ENCODE measurements at places on chromosomes 6 and 20.
A peak's percentile ranks its signal among the peaks of the same experiment; 100 is the strongest.

DNA sequence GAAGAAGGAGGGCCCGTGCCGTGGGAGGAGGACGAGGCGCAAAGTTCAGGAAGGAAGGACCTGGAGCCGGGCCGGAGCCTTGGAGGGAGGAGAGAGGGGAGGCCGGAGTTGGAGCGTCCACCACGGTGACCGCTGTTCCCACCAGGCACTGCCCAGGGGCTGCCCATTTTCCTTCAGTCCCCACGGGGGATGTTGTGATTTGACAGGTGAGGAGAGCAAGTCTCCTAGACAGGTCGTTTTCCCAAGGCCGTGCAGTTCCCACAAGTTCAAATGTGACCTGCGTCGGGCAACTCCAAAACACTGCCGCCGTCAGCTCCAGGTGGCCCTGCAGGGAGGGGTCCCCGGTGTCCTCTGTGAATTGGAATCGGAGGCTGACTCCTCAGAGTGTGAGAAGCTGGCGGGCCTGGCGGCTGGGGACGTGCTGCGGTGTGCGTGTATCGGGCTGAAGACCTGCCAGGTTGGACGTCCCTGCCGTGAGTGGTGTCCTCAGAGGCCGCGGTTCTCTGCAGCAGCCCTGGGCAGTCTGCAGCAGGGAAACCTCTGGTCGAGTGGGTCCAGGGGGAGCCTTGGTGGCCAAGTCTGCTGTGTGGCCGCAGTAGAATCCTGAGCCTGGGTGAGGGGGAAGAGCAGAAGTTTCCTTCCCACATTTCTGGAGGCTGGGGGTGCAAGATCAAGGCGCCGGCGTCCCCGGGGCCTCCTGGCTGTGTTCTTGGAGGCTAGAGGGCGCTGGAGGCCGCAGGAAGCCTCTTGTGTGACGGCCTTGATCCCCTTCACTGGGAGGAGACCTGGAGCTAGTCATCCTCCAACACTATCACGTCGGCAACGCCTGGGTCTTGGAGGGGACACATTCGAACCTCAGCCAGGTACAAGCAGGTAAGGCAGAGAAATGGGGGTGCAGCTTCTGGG is 115.1 kb upstream of the FRMD1 start:
- peak; percentile 9 for DNase-seq

GRCh38 chr20:8589956-8590355 is 457.9 kb downstream of the PLCB1 start:
- no peak for DNase-seq

- DNase-seq, result no peak
Measured at GRCh38 chr6:70507161-70507560, 59.6 kb upstream of the SDHAF4 start.

DNA sequence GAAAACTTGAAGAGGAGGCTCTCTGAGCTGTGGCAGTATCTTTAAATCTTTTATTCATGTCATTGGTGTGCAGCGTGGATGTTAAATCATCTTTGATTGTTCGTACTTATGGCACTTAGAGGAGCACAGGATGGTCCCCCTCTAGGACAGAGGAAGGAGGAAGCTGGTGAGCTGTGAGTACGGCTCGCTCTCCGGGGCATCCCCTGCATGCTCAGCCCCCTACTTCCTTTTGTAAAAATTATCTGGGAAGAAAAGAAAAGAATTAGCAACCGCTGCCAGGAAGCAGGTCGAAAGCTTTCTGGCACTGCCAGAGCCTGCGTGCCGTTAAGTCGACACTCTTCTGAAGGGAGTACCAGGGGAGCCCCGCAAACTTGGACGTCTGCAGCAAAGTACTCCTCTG is 158.5 kb downstream of the SYNDIG1 start:
- DNase-seq, result no peak

GRCh38 chr6:13918686-13919250 is 6.0 kb upstream of the RNF182 start:
- no peak for DNase-seq

- no peak for DNase-seq
Measured at GRCh38 chr6:132797951-132798868, at the start of gene SLC18B1. Gene SLC18B1 (minus strand): TSS chr6:132798637. CDS start chr6:132798456, 181 bp downstream.

- DNase-seq, result no peak
Measured at GRCh38 chr6:70125602-70126001, 177.3 kb downstream of the COL9A1 start.

- no peak for DNase-seq
Measured at GRCh38 chr6:32173051-32173727, 2.7 kb downstream of the AGPAT1 start.

DNA sequence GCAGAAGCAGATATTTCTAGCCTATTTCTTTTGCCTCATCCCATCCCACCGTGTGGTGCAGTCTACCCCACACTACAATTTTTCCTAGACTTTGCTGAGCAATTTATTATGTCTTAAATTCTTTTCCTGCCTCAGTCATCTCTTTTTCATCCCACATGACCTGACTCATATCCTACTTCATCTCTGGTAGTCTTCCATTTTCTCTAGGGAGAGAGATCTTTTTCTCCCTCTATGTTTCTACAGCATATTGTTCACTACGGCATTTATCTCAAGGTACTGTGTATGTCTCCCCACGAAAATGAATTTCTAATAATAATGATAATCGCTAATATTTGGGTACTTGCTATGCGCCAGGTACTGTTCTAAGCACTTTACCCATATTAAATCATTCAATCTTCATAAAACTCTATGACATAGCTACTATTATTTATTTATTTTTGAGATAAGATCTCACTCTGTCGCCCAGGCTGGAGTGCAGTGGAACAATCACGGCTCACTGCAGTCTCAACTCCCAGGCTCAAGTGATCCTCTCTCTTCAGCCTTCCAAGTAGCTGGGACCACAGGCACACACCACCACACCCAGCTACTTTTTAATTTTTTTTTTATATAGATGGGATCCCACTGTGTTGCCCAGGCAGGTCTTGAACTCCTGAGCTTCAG is 15.6 kb downstream of the PDSS2 start:
- no peak for DNase-seq

DNA sequence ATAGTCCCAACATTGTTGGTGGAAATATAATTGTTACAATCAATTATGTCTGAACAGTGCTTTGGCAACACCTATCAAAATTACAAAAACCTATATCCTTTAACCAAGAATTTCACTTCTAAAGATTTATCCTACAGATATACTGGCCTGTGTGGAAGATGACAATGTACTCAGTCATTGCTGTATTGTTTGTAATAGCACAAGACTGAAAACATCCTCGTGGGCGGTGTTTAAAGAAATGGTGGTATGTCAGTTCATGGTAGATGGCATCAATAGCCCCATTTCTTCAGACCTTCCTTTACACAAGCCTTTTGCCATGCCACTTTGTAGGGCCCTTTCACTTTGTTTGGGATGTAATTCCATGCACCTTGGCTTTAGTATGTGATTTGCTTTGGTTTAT is 9.8 kb upstream of the TPBG start:
- DNase-seq, result no peak

- peak; percentile 43 for DNase-seq
Measured at GRCh38 chr6:118551063-118552053, 3.3 kb downstream of the PLN start.

DNA sequence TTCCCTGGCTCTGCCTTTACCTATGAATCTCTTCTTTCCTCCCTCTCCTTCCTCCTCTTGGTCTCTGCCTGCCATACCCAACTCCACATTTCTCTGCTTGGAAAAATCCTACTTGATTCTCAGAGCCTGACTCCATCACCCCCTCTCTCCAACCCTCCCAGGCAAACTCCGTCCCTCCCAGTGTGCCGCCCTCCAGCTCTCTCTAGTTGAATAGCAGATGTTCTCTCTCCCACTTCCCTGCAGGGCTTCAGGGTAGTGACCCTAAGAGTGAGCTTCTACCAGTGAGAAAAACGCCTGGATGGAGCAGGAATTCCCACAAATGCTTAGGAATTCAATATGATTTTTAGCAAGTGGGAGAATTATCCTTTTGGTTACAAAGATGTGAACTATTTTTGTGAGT is 141.6 kb downstream of the MTHFD1L start:
- DNase-seq, result no peak

DNA sequence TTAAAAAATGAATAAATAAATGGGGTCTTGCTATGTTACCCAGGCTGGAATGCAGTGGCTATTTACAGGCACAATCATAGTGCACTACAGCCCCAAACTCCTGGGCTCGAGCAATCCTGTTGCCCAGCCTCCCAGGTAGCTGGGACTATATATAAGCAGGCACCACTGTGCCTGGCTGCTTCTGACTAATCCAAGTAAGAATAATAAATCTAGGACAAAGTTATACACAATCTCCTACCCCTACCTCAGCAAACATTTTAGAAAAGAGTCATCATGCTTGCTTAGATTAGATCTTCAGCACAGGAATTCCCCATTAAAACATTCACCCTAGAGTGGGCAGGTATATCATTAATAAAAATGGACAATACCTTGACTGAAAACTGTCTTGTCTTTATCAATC is 124.6 kb downstream of the REV3L start:
- DNase-seq, result no peak

DNA sequence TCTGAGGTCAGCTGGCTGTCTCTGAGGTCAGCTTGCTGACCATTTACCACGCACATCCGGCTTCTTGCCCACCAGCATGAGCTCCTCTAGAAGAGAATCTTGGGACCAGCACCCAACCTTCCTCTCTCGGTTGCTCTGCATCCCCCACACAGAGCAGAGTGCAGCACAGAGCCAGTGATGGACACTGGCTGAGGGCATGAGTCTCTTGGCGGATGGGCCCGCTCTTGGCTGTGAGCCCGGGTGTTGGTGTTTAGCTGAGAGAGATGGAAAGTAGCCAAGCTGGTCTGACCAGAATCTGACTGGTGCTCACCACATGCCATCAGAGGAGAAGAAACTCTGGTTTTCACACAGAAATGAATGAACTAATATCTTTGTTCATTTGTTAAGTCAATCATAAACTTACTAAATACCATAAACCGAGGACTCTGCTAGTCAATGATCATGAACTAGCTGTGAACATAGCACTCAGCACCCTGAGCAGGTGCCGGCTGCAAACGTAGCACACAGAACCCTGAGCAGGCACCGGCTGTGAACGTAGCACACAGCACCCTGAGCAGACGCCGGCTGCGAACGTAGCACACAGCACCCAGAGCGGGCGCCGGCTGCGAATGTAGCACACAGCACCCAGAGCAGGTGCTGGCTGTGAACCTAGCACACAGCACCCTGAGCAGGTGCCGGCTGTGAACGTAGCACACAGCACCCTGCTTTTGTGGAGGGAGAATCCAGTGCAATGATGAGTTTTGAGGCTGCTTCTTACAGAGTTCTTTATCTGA is 10.4 kb upstream of the THBS2 start:
- no peak for DNase-seq

DNA sequence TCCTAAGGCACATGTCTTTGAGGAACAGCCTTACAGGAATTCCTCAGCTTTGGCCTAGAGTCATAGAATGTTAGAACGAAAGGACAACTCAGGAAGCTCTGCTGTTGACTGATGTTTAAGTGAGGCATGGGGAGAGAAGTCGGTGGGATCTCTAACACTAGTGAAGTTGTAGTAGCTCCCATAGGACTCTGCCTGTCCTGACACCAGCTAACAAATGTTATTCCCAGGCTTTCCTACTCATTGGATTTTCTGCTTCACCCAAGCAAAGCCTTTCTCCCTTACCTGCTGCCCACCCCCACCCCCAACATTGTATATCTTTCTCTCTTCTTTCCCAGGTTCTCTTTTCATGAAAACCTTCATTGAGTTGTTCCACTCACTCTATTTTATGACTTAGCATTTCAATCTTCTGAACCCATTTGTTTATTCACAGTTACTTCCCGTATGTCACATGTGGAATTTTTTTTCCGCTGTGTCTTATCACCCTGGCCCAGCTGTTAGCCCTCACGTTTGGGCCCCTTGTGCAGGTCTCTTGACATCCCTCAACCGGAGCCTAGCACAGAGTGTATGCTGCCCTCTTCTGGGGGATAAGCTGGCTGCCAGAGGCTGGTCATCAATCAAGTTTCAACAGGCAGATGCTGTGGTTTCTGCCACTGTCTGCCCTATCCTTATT is 39.2 kb upstream of the RNF8 start:
- DNase-seq, result peak; percentile 61

- no peak for DNase-seq
Measured at GRCh38 chr6:169738976-169739529, 12.3 kb downstream of the DYNLT2 start.

DNA sequence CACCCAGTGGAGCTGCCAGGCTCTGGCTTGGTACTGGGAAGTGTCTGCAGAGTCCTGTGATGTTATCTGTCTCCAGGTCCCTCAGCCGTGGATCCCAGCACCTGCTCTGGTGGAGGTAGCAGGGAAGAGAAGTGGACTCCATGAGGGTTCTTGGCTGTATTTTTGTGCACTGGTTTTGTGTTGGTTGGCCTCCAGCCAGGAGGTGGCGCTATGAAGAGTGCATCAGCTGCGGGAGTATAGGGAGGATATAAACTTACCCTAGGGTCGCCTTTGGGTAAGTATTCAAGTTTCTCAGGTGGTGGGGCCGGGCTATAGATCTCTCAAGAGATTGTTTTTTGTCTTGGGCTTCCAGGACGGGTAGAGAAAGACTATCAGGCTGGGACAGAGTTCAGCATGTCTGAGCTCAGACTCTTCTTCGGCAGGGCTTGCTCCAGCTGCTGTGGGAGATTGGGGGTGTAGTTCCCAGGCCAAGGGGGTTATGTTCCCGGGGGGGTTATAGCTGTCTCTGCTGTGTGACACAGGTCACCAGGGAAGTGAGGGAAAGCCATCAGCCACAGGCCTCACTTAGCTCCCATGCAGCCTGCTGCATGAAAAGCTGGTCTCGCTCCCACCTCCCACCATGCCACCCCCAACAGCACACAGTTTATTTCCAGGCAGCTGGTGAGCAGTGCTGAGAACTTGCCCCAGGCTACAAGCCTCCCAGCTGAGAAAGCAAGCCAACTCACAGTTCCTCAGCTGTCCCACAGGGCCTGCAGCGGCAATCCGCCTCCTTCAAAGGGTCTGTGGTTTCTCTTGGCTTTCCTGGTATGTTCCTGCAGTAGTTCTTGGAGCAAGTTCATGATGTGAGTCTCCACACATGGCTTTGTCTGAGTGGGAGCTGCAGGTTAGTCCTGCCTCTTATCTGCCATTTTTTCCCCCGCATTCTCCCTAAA is 115.7 kb downstream of the AIG1 start:
- no peak for DNase-seq

DNA sequence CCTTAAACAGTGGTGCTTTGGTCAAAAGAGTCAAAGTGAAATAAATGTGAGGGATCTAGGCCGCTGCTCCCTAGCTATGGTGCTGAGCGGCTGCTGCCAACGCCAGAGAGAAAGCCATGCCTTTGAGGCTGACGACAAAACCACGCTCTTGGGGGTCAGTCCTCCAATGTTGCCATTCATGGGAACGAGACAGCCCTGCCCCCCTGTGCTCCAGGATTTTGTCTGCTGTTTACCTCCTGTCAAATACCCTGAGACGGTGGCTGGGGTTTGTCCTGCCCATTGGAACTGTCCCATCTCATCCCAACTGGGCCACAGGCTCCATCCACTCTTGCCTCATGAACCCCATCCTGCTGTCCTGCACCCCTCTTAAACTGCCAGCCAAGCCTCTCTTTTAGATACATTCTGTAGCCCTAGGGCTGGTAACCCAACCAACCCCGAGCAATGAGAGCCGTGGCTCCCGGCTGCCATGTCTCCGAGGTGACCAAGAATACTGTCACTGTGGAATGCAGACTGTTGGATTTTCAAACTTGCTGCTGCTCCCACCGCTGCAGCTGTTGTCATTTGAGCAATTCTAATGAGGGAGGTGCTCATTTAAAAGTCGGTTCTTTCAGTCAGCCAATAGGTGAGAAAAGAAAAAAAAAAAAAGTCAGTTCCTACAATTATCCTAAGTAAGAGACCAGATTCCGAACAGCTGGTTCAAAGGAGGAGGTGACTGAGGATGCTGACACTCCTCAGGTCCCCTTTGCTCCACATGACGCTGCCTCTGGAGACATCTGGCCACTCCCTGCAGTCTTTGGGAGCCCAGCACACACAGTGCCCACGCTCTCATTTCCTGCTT is 73.1 kb upstream of the QKI start:
- DNase-seq, result no peak

Measured in NCI-H1694 treated with DMSO at 0.1 percent for 48 hours (cell line).